Inflammatory macrophage (primary cell): ENCODE measurements at places on chromosomes 7 and 10.

GRCh38 chr10:109456566-109457301, 466.6 kb downstream of the XPNPEP1 start:
- DNase-seq, result no peak

- DNase-seq, result peak; percentile 46
Measured at GRCh38 chr7:77627309-77627676, 69.0 kb upstream of the RSBN1L start.

GRCh38 chr10:70559861-70560260, 42.7 kb downstream of the PRF1 start:
- no peak for DNase-seq

- DNase-seq, result no peak
Measured at GRCh38 chr10:5413012-5413938, 918 bp downstream of the NET1 start.

GRCh38 chr7:142385491-142386340, 127.9 kb upstream of the PRSS58 start:
- peak; percentile 74 for DNase-seq

DNA sequence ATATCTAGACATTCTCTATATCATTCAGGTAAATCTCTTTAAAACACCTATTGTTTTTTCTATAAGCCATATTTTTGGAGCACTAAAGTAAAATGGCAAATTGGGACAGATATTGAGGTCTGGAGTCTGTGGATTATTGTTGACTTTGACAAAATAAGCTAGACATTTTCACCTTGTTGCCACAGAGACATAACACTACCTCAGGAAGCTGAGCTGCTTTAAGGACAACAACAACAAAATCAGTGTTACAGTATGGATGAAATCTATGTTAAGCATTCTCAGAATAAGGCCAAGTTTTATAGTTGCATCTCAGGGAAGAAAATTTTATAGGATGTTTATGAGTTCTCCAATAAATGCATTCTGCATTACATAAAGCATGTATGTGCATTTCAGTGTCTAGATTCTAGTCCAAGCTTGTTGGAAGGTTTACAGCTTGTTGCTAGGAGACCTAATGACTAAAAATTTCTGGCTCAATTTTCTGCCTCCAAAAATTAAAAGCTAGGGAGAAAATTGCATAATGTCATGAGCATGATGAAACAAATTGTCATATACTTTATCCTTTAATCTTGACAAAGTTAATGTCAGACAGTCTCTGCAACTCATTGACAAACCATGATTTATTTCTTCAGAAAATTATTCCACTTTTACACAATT, 18.3 kb downstream of the LIPM start:
- no peak for DNase-seq

- DNase-seq, result no peak
Measured at GRCh38 chr7:3497796-3498195, 196.7 kb downstream of the SDK1 start.

GRCh38 chr10:120506674-120507073, 49.6 kb downstream of the PLPP4 start:
- DNase-seq, result no peak

DNA sequence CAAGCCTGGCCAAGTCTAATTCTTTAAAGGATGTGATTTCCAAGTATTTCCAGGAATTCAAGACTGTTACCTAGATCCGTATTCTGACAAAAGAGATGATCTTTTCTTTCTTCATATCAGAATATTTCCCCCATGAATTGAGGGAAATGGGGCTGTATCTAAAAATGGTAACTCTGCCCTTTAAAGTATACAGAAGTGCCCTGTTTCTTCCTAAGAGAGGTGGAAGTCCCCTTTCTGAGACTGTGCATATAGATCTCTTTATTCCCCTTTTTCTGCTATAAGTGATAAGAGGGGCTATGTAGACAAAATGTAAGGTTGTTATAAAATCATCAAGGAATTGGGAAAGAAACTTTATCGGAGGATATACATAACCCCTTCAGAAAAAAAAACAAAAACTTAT, 287.1 kb upstream of the KAT6B start:
- DNase-seq, result no peak

- DNase-seq, result no peak
Measured at GRCh38 chr10:5117026-5117425, 22.8 kb downstream of the AKR1C3 start.

- no peak for DNase-seq
Measured at GRCh38 chr7:157916946-157917640, 580.3 kb downstream of the DNAJB6 start.

GRCh38 chr10:3773460-3774017, 11.5 kb downstream of the KLF6 start:
- DNase-seq, result no peak

DNA sequence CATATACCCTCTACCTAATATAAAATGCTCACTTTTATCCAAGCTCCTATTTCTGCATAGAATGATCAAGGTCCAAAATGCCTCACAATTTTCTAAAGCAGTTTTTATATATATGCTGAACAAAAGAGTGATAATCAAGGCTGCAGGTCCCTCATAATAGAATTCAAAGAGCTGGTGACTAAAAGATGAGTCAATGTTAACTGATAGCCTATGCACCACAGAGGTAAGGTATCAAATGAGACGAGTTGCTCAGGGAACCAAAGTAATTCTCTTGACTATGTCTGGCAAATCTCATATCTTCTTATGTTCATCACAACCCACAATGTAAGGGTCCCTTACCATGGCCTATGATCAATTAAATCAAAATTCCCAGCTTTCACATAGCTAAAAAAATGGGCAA, 15.2 kb downstream of the PDZD8 start:
- no peak for DNase-seq

- no peak for DNase-seq
Measured at GRCh38 chr10:125231116-125231812, 70.9 kb upstream of the CTBP2 start.

DNA sequence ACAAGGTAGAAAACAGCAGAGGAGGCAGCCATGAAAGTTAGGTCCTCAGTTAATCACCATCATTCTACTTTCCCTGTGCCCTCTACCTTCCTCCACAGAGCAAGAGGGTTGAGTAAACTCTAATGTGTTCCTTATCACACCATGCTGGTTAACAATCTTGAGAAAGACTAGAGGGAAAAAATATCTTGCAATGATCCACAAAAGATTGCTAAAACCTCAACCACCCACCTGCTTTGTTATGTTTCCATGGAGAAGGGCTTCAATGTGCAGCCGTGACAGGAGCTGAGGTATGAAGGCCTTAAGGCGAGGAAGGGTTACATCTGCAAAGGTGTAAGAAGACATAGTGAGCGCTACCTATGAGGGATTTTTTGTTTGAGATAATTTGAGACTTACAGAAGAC, 103.9 kb downstream of the IDE start:
- no peak for DNase-seq

- DNase-seq, result no peak
Measured at GRCh38 chr10:80204677-80205476, 460 bp downstream of the ANXA11 start.

DNA sequence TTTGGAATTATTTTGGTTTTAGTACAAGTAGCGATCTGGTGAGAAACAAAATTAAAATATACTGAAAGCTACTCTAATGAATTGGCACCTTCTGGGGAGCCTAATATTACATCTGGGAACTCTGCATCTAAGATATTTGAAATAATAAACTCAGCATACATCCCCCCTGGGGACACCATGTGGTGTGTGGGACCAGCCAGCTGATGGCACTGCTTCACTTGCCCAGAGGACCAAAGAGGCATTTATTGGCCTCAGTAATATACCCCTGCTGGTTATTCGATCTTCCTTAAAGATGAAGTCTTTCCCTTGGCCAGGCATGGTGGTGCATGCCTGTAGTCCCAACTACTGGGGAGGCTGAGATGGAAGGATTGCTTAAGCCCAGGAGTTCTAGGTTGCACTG, 195.1 kb upstream of the AUTS2 start:
- DNase-seq, result peak; percentile 54

GRCh38 chr7:14773729-14774271, 128.8 kb downstream of the DGKB start:
- DNase-seq, result no peak

DNA sequence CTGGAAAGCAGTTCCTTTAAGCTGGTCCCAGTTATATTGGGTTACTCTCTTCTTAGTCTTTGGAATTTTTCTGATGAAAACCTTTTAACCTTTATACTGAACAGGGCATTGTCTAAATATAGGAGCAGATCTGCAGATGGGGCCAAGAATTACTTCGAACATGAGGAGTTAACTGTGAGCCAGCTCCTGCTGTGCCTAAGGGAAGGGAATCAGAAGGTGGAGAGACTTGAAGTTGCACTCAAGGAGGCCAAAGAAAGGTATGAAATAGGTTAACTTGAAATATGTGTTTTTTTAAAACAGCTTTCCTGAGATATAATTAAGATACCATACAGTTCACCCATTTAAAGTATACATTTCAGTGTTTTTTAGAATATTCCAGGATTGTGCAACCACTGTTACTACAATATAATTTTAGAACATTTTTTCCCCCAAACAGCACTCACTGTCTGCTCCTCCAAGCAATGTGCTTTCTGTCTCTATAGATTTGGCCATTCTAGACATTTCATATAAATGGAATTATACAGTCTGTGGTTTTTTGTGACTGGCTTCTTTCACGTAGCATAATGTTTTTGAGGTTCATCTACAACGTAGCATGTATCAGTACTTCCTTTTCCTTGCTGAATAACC, 18.9 kb downstream of the OPTN start:
- no peak for DNase-seq

DNA sequence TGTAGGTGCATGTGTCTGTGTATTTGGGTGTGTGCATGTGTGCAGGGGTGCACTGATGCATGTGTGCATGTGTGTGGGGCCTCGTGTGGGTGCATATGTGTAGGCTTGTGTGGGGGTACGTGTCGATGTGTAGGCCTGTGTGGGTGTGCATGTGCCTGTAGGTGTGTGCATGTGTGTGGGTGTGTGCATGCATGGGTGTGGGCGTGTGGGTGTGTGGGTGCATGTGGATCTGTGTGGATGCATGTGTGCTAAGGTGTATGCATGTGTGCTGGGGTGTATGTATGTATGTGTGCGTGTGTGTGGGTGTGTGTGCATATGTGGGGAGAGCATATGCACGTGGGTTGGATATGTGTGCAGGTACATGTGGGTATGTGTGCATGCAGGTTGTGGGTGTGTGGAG, 73.2 kb downstream of the NKX6-2 start:
- DNase-seq, result no peak

- peak; percentile 2 for DNase-seq
Measured at GRCh38 chr7:127252778-127253280, at the start of gene GRM8. Gene GRM8, minus strand, starts transcription at chr7:127252941.

- no peak for DNase-seq
Measured at GRCh38 chr7:83791737-83792136, 142.8 kb upstream of the SEMA3E start.

DNA sequence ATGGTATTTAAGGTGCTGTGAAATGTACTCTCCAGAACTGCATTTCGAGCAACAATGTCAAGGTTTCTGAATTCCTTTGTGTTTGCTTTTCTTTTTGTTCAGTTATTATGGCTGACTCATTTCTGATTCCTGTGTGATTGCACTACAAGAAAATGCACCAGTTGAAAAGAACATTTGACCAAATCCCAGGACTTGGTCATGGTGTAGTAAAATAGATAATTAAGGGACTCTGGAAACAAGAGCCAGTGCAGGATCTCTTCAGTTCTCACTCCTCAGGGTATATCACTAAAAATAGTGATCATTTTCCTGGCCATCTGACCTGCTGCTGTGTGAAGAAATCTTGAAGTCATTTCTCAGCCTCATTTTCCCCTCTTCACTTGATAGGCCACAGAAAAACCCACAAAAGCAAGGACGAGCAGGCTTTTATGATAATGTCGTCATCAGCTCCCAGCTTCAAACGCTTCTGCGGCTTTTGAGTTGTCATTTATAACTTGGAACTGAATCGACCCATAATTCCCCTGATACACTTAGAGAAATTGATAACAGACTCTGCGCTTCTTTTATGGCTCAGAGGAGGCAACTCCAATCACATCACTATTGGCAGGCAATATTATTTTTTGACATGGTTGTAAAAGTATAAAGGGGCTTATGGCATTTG, 274.7 kb downstream of the HDAC9 start:
- no peak for DNase-seq

- peak; percentile 72 for DNase-seq
Measured at GRCh38 chr7:75967487-75967997, 26.9 kb downstream of the TMEM120A start.
